ENCODE measurements at places on chromosomes 5 and 9.

DNA sequence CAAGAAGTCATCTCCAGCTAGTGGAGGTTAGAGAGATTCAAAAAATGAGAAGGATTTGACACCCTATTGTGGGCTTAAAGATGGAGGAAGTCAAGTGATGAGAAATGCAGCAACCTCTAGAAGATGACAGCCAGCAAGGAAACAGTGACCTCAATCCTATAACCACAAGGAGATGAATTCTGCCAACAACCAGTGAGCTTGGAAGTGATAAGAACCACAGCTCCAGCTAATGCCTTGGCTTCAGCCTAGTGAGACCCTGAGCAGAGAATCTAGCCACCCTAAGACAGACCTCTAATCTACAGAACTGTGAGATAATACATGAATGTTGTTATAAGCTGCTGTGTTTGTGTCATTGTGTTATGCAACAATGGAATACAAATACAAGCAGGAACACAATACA, 262.4 kb downstream of the GRIA1 start:
- no peak for DNase-seq

- no peak for DNase-seq
These were observed 134.4 kb downstream of the MRPL36 start for GRCh38 chr5:1665231-1665630.

GRCh38 chr5:2375757-2376250, 375.7 kb downstream of the IRX2 start:
- no peak for DNase-seq

- DNase-seq: no peak
These were observed 52.2 kb downstream of the ROPN1L start for GRCh38 chr5:10493884-10494283.

DNA sequence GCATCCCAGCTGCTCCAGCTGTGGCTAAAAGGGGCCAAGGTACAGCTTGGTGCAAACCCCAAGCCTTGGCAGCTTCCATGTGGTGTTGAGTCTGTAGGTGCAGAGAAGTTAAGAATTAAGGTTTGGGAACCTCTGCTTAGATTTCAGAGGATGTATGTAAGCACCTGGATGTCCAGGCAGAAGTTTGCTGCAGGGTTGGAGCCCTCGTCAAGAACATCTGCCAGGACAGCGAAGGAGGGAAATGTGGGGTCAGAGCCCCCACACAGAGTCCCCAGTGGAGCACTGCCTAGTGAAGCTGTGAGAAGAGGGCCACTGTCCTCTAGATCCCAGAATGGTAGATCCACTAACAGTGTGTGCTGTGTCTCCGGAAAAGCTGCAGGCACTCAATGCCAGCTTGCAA, 236.2 kb upstream of the ADRA1B start:
- no peak for DNase-seq

DNA sequence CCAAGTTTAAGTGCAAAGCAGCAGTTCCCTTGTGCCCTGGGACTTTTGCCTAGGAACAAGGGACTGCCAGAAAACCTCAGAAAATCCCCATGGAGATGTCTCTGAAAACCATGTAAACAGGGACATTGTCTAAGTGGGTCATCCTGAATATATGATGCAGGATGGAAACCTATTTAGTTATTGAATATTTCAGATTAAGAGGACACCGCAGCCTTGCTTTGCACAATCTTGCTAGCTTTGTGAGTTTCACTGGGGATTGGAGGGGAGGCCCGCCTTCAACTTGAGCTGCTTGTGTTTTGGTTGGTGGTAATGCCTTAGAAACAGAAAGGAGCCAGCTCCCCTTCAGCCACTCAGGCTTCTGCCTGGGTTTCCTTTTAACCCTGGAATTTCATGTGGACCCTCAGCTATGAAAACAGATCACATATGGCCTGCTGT, 112.8 kb downstream of the C9orf152 start:
- DNase-seq: no peak

DNA sequence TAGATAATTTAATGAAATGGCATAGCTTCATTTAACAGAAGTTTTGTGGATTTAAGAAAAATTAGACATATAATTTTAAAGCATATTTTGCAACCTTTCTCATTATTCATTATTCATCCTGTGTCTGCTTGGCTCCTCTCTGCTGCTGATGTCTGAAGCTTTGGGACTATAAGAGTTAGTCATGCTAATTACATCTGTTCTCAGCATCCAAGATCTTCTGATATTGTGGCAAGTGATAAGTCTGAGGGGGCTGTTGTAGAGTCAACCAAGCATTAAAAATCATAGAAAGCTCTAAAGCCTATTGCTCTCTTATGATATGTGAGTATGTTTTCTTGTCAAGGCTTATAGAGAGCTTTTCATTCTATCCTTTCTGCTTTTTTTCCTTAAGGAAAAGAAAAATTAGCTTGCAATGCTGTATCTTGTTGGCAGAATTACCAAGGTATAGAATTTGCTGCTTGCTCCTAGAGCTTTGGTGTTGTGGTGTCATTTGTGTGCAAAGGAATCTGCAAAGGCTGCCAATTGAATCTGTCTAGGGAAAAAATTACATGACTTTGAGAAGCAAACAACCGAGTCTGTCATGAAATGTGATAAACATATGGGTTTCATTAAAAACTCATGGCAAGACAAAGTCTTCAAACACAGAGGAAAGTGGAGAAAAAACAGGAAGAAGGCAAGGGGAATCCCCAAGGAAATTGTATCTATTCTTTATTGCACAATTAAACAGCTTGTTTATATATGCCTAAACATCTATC, 156.1 kb upstream of the DAB2 start:
- no peak for DNase-seq

GRCh38 chr5:149635394-149635793, 54.1 kb downstream of the ARHGEF37 start:
- DNase-seq: no peak

DNA sequence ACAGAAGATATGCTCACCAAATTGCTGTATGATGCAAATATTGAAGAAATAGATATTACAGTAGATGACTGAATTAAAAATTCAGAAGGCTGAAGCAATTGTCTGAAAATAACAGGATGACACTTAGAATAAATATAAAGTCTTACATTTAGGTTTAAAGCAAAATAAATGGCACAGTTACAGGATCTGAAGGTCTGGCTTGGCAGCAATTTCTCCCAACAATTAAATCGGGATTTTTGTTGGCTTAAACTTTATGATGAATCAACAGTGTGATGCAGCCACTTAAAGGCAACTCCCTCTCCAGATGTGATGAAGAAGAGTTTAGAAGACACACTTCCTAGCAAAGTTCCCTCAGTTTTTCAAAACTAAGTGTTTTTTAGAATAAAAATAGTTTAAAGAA, 80.5 kb downstream of the NREP start:
- no peak for DNase-seq

DNA sequence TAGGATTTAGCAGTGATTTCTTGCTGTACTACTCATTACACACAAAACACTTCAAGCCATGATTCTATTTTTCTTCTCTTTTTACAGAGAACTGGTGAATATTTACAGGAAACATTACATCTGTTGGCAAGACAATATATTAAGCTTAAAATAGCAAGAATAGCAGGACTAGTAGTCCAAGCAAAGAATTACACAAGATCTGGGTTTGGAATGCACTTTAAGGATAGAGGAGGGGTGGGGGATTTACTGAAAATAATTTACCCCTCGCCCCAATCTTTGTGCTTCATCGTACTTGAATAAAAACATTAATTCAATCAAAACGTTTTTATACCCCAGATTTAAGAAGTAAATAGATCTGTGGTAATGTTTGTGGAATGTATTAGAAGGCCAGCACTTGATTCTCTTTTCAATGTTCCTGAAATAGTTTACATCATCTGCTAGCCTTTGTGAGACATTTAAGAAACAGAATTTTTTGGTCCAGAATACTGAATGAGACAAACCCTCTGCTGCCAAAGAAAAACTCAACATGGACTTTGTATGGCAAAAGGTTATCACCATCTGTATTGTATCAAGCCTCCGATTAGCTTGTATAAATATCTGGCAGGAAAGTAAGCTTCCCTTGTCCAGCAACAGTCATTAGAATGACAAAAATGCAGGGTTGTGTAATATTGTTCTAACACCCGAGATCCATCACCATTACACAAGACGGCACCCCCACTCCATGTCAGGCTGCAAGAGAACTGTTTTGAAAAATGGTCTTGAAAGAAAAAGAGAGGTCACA, 23.8 kb downstream of the SVEP1 start:
- DNase-seq: no peak

GRCh38 chr5:82640916-82641315, 362.8 kb upstream of the RPS23 start:
- no peak for DNase-seq

DNA sequence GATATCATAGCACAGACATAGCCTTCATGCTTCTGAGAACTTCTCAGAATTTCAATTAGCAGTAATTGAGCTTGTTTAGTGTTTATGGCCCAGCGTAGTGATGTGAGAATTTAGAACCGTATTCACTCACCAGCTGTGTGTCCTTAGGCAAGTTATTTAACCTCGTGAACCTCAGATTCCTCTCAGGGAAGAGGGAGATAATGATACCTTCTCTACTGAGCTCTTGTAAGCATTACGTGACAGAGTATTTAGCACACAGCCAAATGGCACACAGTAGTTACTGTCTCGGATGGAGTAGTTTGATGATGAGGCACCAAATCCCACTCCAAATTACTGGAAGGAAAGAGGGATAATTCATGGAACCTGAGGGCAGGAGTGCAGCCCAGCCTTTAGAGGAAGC, 429.3 kb downstream of the CCDC171 start:
- DNase-seq: no peak

GRCh38 chr5:6749026-6749716, 35.9 kb downstream of the TENT4A start:
- DNase-seq: no peak

DNA sequence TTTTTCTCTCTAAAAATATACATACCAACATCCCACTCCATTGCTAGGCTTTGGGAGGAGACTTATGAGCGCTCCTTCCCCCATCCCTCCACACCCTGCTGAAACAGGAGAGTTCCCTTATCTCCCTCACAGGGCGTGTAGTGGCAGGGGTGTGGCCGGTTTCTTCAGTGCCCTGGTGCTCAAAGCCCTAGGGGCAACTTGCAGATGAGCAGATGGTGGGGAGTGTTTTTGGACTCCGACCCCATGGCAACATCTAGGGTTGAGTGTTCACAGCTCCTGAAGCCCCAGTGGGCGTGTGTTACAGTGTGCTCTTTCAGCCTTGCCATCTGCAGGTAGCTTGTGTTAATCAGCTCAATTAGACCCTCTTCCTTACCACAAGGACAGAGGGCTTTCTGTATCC, 409.5 kb downstream of the MAT2B start:
- DNase-seq: peak; percentile 55

DNA sequence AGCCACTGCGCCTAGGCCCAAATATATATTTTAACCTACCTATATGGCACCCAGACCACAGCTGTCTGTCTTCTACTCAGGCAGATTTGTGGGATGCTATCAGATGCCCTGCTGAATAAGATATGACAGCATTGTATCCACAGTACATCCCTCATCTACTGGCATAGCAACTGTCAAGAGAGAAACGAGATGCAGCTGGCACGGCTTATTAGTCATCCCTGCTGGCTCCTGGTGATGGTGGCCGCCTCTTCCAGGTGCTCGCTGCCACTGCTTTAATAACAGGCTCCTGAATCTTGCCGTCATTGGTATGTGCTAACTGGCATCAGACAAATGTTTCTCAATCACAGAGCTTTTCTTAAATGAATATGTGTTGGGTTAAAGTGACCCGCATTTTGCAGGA, 34.0 kb downstream of the B4GALT1 start:
- DNase-seq: no peak

- DNase-seq: no peak
These were observed 200.5 kb upstream of the EDIL3 start for GRCh38 chr5:84585218-84585617.

- no peak for DNase-seq
These were observed 227.7 kb upstream of the PRR16 start for GRCh38 chr5:120236360-120236759.

GRCh38 chr9:113737517-113738271, 138.4 kb upstream of the ZNF618 start:
- peak; percentile 9 for DNase-seq

GRCh38 chr9:104872656-104873488, 55.1 kb downstream of the ABCA1 start:
- DNase-seq: no peak

- no peak for DNase-seq
These were observed 8.0 kb upstream of the SPOCK1 start for GRCh38 chr5:137507150-137507549.

GRCh38 chr5:60340965-60341471, 358.9 kb downstream of the DEPDC1B start:
- DNase-seq: no peak

- no peak for DNase-seq
These were observed 37.0 kb downstream of the NR6A1 start for GRCh38 chr9:124733964-124734740.

DNA sequence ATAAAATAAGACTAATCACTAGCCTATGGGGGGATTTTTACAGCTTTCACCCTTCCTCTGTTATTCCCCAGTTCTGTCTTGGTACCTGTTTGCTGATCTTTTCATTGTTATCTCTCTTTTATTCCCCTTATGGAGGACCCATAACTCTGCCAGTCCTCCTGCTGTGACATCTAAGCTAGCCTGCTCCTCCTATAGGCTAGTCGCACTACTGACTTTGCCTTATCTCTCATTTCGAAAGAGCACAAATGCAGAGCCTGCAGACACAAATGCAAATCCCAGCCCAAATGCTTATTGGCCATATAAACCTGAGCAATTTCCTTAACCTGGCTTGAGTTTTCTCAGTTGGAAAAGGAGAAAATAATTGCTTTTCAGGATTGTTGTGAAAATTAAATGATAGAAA, 59.1 kb upstream of the CAMK4 start:
- no peak for DNase-seq

DNA sequence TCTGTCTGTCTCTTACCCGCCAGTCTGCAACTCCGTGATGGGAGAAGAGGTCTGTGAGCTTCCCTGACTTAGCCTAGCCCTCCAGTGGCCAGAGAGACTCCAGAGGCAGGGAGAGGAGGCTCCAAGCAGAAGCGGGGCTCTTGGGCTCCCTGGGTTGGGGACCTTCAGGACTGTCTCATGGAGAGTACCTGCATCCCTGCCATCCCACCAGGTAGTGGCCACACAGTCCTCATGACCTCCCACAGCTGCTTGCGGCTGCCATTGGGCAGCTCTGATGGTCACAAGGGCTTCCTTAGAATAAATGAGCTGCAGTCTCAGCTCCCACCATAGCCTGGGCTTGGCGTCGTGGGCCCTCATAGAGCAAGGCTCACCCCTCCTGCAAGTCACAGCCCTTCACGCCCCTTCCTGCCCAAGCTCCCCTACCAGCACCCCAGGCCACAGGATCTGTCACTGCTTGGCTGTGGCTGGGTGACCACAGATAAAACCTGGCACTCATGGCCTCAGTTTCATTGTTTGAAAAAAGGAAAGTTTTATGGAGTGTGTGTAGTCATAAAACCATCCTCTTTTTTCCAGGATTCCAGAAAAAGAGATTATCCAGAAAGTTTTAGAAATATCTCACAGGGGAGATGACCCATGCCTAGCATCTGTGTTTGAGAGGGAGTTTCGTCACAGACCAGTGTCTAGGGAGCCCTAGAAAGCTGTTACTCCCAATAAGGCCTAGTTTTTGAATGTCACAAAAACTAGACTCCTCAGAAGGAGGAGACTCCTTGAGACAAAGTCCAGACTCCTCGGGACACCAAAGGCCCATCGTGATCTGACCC, 48.4 kb downstream of the PPARGC1B start:
- DNase-seq: no peak
